Glutamatergic neuron (in vitro differentiated cells): ENCODE measurements at places on chromosomes 7 and 10. TPM values are rescaled to one million over a fixed set of nuclear protein-coding genes. Genes with fewer than 3 reads are reported as not detected.

DNA sequence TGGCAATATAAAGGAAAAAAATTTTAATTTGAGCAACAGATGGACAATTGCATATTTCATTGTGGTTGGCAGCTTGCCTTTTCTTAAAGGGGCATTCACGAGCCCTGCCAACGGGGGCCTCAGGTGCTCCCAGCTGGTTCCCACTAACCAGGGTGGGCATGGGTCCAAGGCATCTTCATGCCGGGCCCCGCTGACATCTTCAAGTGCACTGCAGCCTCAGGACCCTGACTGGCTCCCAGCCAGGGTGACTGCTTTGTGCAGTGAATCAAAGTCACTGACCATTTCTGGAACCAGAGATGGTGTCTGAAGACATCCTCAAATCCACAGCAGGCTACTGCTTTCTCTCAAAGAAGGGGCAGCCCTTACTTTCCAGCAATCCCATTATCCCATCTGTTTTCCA lies 275.2 kb upstream of the MGMT start:
- peaks cover 5% of the 10 kb centered on the region for H3K36me3 ChIP-seq
- peaks cover 3% of the 10 kb centered on the region for H3K27me3 ChIP-seq

- H3K27ac ChIP-seq: no peak overlapping the region
- no peaks in the 10 kb centered on the region for H3K36me3 ChIP-seq
- no peak for DNase-seq
- peaks cover 1% of the 10 kb centered on the region for H3K27me3 ChIP-seq
- H3K4me1 ChIP-seq: no peaks in the 10 kb centered on the region
Observed at GRCh38 chr10:118783776-118784545, 29.2 kb upstream of the CACUL1 start.

- H3K4me3 ChIP-seq: no peak overlapping the region
- H3K36me3 ChIP-seq: no peaks in the 10 kb centered on the region
- no peak for DNase-seq
- no peak overlapping the region for H3K27ac ChIP-seq
Observed at GRCh38 chr7:16027396-16027795, 340.9 kb upstream of the MEOX2 start.

GRCh38 chr7:17126413-17127268 lies 171.8 kb upstream of the AHR start:
- H3K27ac ChIP-seq: no peak overlapping the region
- no peaks in the 10 kb centered on the region for H3K36me3 ChIP-seq
- DNase-seq: no peak
- peaks cover 8% of the 10 kb centered on the region for H3K4me1 ChIP-seq
- H3K4me3 ChIP-seq: no peak overlapping the region
- no peaks in the 10 kb centered on the region for H3K27me3 ChIP-seq

DNA sequence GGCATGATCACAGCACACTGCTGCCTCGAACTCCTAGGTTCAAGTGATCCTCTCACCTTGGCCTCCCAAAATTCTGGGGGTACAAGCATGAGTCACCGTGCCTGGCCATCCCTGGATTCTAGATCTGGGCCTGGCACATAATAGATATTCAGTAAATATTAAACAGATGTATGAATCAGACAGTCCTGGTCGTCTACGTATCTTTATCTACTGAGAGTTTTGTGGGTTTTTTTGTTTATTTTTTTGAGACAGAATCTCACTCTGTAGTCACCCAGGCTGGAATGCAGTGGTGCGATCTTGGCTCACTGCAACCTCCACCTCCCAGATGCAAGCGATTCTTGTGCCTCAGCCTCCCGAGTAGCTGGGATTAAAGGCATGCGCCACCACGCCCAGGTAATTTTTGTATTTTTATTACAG lies 24.3 kb upstream of the ITGB1 start:
- H3K27me3 ChIP-seq: no peaks in the 10 kb centered on the region
- no peak for DNase-seq
- H3K27ac ChIP-seq: no peak overlapping the region
- H3K36me3 ChIP-seq: no peaks in the 10 kb centered on the region
- peaks cover 18% of the 10 kb centered on the region for H3K4me1 ChIP-seq

GRCh38 chr7:133020496-133020895 lies 61.4 kb downstream of the CHCHD3 start:
- H3K4me3 ChIP-seq: no peak overlapping the region
- H3K4me1 ChIP-seq: peaks cover 8% of the 10 kb centered on the region
- no peaks in the 10 kb centered on the region for H3K27me3 ChIP-seq
- H3K27ac ChIP-seq: no peak overlapping the region
- DNase-seq: no peak
- H3K36me3 ChIP-seq: no peaks in the 10 kb centered on the region

DNA sequence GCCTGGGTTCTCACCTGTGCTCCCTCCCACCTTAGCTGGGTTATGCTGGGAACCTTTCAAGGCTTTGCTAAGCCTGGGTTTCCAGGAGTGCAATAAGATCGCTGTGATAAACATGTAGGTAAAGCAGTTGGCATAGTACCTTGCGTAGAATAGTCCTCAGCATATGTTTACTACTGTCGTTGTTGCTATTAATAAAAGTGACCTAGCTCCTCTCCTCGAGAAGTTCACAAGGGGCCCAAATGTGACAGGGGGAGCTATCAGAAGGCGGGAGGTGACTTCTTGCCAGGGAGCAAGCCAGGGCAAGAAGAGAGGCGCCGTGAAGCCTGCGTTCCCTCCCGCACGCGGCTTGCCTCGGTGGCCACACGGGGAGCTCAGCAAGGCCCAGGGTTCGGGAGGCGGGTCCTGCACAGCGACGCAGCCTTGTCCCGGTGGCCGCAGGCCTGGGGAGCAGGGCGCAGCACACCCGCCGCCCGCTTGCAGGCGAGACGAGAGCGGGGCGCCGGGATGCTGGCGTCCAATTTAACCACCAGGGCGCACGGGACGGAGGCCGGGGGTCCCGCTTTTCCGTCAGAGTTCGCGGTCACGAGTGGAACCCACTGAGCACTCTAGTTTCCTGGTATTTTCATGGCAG lies 106.2 kb downstream of the SNX10 start:
- H3K36me3 ChIP-seq: peaks cover 4% of the 10 kb centered on the region
- peak overlapping the region; percentile 86 for H3K4me3 ChIP-seq
- H3K4me1 ChIP-seq: peaks cover 20% of the 10 kb centered on the region
- peak overlapping the region; percentile 91 for H3K27ac ChIP-seq
- peak; percentile 68 for DNase-seq
- H3K27me3 ChIP-seq: peaks cover 6% of the 10 kb centered on the region

DNA sequence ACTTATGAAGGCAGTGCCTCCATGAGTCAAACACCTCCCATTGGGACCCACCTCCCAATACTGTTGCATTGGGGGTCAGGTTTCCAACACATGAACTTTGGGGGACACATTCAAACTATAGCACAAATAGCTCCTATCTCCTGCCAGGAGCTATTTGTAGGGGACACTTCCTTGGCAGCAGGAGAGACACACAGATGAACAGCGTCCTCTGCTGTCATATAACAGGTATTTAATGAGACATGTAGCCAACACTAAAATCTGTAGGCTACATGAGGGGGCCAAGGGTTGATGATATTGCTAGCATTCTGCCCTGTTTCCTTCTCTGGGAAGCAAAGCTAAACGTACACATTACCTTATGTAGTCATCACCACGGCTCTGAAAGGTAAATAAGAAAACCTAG lies 2.6 kb upstream of the GPR26 start:
- peaks cover 18% of the 10 kb centered on the region for H3K4me1 ChIP-seq
- no peak overlapping the region for H3K27ac ChIP-seq
- H3K36me3 ChIP-seq: no peaks in the 10 kb centered on the region
- H3K27me3 ChIP-seq: peaks cover 16% of the 10 kb centered on the region
- DNase-seq: no peak

DNA sequence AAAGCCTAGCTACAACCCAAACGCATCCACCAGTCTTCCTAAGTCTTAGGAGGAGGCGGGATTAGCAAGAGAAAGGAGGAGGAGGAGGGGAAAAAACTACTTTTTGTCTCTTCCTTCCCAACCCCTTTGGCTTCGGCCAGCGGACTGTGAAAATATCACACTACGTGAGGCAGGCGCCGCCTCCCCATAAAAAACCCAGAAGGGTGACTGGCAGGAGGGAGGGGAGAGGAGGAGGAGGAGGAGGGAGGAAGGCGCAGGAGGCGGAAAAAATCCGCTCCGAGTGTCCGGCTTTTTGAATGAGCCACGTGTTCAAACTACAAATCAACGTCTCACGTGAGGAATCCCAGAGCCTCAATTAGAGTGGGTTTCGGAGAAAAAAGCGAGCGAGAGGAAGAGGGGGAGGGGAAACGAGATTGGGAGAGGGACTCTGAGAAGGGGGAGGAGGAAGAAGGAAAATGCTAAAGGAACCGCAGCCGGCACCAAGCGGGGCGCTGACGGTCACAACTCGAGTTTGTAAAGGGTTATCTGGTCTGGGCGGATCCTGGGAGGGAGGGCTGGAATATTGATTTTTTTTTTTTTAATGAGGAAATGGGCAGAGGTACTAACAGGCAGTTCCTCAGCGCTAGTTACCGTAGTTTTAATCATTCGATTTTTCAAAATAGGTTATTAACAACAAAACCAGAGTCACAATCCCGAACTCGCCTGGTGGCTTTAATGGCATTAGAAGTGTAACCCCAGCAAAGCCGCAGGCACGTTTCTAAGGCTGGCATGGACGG lies at the start of gene IGF2BP3:
TSS of gene IGF2BP3 (minus strand) at position 162 of the 776 bp plus-strand sequence. CDS start 381 bp downstream, outside the sequence.
- H3K36me3 ChIP-seq: no peaks in the 10 kb centered on the region
- H3K4me1 ChIP-seq: peaks cover 25% of the 10 kb centered on the region
- peak; percentile 76 for DNase-seq
- H3K27ac ChIP-seq: peak within 1 kb of the TSS; percentile 90
- H3K27me3 ChIP-seq: peaks cover 11% of the 10 kb centered on the region

DNA sequence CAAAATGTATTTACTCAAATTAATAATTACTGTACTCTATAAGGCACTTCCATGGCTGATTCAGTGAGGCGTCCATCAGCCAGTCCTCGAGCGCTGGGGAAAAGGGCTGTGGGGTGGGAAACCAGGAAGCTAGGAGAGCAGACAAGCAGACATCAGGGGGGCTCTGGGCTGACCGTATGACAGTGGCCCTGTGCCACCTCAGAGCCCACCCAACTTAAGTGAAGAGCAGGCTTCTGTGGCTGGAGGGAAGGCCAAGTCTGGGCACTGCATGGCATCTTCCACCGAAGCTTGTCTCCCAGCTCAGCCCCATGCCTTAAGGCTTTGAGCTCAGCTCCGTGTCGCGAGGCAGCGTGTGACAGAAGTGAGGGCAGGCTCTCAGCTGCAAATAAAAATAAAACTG lies 464.5 kb upstream of the ZMIZ1 start:
- no peak overlapping the region for H3K4me3 ChIP-seq
- H3K27ac ChIP-seq: no peak overlapping the region
- no peaks in the 10 kb centered on the region for H3K4me1 ChIP-seq
- H3K27me3 ChIP-seq: peaks cover 7% of the 10 kb centered on the region

- H3K27ac ChIP-seq: no peak overlapping the region
- H3K27me3 ChIP-seq: no peaks in the 10 kb centered on the region
- H3K4me1 ChIP-seq: no peaks in the 10 kb centered on the region
- no peaks in the 10 kb centered on the region for H3K36me3 ChIP-seq
- no peak for DNase-seq
Observed at GRCh38 chr7:88912852-88913251, 117.3 kb upstream of the TEX47 start.

GRCh38 chr10:102517553-102517952 lies 13.8 kb downstream of the SUFU start:
- peaks cover 4% of the 10 kb centered on the region for H3K4me1 ChIP-seq
- H3K36me3 ChIP-seq: no peaks in the 10 kb centered on the region
- no peak overlapping the region for H3K4me3 ChIP-seq
- no peaks in the 10 kb centered on the region for H3K27me3 ChIP-seq
- no peak for DNase-seq

DNA sequence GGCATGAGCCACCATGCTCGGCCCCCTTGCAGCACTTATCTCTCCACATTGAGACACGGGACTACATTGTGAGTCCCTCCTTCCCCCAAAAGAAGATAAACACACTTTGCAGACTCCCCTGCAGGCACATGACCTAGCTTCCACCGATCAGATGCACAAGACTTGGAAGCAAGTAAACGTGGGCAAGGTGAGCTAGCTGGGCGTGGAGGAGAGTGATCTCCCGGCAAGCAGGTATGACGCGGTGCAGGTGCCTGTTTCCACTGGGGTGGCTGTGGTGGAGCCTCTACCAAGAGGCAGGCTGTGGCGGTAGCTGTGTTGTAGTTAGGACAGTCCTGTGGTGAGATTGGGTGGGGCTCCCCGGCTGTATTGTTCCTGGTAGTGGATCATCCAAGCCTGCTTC lies 7.7 kb upstream of the COMTD1 start:
- no peaks in the 10 kb centered on the region for H3K36me3 ChIP-seq
- H3K27me3 ChIP-seq: no peaks in the 10 kb centered on the region
- H3K4me3 ChIP-seq: no peak overlapping the region
- H3K27ac ChIP-seq: no peak overlapping the region
- H3K4me1 ChIP-seq: no peaks in the 10 kb centered on the region

- no peaks in the 10 kb centered on the region for H3K27me3 ChIP-seq
- H3K4me3 ChIP-seq: no peak overlapping the region
- no peaks in the 10 kb centered on the region for H3K4me1 ChIP-seq
Observed at GRCh38 chr10:95820363-95820762, 64.4 kb downstream of the ENTPD1 start.

- H3K27ac ChIP-seq: peak overlapping the region; percentile 57
- H3K4me3 ChIP-seq: peak overlapping the region; percentile 18
- DNase-seq: no peak
- H3K36me3 ChIP-seq: no peaks in the 10 kb centered on the region
Observed at GRCh38 chr7:64907641-64908326, 4.7 kb downstream of the ZNF273 start.

GRCh38 chr7:142603870-142604448 lies 145.3 kb upstream of the PRSS1 start:
- H3K4me1 ChIP-seq: peaks cover 17% of the 10 kb centered on the region
- peak; percentile 51 for DNase-seq
- H3K27me3 ChIP-seq: no peaks in the 10 kb centered on the region
- H3K36me3 ChIP-seq: no peaks in the 10 kb centered on the region
- H3K4me3 ChIP-seq: no peak overlapping the region
- no peak overlapping the region for H3K27ac ChIP-seq

The WAC gene
- total RNA-seq: 121 TPM

The GIMAP6 gene
- not detected for total RNA-seq

The AGAP4 gene
- 37.4 TPM for total RNA-seq

The UTF1 gene
- total RNA-seq: 0.61 TPM

The CFTR gene
- total RNA-seq: not detected

The IDI1 gene
- 103 TPM for total RNA-seq

The ZPBP gene
- not detected for total RNA-seq

The TAS2R41 gene
- not detected for total RNA-seq

The NPY gene
- total RNA-seq: not detected

The PDE1C gene
- 3.3 TPM for total RNA-seq
